ENCODE measurements at places on chromosomes 5 and 9.

DNA sequence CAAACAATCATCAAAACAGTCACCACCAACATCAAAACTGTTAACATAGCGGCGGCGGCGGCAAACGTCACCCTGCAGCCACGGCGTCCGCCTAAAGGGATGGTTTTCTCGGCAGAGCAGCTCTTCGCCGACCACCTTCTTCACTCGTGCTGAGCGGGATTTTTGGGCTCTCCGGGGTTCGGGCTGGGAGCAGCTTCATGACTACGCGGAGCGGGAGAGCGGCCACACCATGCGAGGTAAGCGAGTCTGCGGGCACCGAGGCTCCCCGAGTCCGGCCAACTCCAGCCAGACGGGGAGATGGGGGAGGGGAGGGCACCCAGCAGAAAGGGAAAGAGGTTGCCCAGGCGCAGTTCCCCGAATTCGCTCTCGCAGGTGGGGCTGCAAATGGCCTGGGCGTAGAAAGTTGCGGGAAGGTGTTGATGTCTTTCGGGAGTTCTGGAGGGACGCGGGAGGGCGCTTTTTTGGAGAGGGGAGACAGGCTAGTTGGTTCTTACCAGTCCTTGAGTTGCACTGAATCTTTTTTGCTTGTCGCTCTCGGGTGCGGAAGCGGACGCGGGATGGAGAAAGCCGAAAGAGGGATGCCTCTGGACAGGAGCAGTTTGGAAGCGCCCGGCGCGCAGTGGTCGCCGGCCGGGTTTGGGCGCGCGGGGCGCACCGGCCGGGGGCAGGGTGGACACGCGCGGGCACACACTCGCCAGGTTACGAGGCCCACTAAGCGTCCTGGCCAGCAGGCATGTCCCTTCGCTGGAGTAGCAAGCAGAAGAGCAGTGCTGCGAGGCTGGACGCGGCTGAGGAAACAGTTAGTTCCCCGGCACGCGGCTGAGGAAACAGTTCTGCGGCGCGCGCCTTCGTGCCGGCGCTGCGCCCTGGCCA is 849 bp downstream of the RORB start:
- DNase-seq: no peak

GRCh38 chr5:155831491-155831890 is 495.5 kb upstream of the SGCD start:
- no peak for DNase-seq

GRCh38 chr5:73420666-73421065 is 27.9 kb downstream of the FOXD1 start:
- DNase-seq: no peak

DNA sequence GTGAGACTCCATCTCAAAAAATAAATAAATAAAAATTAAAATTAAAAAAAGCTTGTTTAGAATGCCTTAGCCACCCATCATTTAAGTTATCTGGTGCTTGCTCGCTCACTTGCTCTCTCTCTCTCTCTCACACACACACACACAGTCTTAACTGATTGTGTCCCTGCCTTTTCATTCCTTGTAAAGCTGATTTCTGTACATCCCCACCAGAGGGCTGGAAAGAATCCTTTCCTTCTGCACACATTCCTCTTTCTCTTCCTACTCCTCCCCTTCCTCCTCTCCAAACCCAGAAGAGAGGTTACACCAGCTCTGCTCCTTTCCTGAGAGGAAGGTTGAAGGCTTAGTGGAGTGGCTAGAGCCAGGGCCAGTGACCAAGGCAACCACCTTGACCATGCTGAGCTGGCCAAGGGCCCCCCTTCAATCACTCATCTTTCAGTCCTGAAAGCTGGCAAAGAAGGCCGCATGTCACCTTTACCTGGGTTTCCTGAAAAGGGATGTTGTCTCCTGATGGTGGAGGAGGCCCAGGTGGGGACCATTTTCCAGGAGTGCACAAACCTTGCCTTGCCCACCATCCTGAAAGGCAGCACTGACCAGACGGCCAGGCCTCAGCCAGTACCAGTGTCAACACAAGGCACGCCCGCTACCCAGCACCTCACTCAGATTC is 25.6 kb downstream of the STK10 start:
- no peak for DNase-seq

DNA sequence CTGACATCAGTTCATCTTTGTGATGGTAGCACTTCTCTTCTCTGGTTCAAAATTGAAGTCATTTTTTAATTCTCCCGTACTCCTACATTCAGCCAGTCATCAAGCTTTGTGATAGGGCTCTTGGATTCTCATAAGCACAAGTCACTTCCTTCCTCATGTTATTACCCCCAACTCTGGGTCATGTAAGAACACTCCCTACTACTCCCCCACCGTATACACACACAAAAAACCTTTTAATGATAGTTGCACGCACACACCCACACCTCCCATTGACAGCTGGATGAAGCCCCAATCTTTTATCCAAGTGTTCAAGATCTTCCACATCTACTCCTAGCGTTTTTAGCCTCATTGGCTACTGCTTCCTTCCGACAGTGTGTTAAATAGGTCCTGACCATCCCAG is 16.8 kb downstream of the KDM3B start:
- no peak for DNase-seq

- no peak for DNase-seq
These were observed 61.8 kb downstream of the NDFIP1 start for GRCh38 chr5:142170254-142170953.

DNA sequence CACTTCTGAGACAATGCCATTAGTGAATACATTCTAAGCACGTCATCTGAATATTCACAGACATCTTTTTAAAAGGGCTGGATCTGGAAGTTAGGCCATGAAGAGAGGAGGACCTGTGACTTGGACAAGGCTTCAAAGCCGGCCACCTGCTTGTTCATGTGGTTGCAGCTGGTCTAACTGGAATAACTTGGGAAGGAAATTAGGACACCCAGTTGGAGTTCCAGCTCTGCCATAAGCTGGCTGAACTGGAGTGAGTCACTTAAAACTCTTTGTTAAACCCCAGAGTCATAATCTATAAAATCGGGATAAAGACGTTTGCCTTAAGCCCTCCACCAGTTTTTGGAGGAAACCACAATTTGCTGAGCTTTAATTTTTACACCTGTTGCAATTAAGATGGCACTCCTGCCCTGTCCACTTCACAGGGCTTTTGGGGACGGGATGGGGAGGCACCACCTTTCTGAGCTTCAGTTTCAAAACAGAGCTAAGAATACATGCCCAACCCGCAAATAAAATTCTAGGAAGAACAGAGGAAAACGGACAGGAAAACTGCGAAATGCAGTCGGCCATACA is 536 bp upstream of the STX17 start:
- no peak for DNase-seq

DNA sequence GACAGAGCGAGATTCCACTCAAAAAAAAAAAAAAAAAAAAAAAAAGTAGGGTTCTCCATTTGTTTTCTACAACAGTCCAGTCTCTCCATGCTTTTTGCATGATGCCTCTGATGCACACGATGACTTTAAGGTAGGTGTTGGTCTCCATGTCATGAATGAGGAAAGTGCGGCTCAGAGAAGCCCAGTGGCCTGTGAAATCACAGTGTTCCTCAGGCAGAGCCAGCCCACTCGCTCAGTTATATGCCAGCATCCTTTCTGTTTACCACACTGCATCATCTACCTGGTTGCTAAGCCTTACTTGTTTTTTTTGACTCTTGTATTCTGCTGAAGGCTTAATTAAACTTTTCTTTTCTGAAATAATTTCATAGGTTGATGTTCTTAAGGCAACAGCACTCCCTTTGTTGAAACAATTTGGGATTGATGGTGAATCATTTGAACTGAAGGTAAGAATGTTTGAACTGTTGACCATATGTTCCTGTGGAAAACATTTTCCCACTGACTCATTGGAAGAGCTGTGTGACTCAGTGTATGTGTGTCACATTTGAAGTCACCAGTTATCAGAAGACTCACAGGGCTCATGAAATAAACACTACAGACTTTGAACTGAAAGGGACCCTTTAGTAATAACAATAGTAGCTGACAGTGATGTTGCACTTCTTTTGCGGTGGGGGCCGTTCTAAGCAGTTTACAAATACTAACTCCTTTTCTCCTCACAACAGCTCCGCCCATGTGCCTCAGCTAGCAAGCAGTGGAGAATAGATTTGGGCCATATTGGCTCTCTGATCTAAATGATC is 40.2 kb downstream of the RCL1 start:
- DNase-seq: peak; percentile 96

GRCh38 chr5:96527768-96528661 is 95.0 kb upstream of the PCSK1 start:
- DNase-seq: no peak

DNA sequence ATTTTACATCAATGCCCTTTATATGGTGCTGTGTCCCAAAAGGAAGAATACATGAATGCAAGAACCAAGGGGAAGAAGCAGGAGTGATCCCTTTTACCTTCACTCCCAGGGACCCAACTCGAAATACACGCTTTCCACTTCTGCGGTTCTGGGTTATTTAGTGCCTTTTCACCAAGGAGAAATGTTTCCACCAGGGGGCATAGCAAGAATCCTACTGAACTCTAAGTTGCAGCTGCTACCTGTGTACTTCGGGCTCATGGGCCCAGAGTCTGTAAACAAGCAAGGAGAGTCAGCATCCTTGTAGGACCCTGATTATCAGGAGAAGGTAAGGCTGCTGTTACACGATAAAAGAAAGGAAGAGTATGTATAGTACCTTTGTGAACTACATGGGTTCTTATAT is 45.7 kb downstream of the DPYSL3 start:
- no peak for DNase-seq

DNA sequence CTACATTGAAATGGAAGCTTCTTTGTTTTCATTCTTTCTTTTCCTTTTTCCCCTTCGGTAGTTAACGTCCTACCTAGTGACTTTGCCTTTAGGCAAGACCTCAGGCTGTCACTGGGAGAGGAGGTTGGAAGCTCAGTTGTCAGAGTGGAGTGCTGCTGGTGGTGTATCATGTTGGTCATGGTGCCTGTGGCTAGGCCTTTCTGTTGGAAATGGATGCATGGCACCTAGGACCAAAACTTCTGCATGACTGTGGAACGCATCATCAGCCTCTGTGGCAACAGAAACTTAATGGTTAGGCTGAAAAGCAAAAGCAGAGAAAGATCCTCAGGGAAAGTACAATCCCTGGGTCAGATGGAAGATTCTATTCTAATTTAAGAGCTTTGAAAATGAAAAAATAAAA is 57.9 kb downstream of the OSTF1 start:
- no peak for DNase-seq

- DNase-seq: no peak
These were observed 14.1 kb downstream of the TNFSF15 start for GRCh38 chr9:114791736-114792135.

DNA sequence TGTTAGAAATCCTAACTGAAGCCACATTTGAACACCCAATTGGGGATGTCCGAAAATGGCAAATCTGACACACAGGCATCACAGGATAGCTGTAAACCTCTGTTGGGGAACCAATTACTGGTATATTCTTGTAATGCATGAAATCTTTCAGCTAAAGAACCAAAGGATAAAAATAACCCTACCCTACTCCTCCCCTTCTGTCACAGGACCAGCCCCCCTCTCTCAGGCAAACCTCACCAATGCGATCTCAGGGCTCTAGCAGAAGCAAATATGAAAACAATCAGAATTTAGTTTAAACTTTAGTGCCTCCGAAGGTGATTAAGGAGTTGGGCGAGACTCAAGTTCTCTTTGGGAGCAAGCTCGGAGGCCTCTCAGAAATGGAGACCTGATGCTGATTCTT is 499.3 kb downstream of the SPOCK1 start:
- no peak for DNase-seq

DNA sequence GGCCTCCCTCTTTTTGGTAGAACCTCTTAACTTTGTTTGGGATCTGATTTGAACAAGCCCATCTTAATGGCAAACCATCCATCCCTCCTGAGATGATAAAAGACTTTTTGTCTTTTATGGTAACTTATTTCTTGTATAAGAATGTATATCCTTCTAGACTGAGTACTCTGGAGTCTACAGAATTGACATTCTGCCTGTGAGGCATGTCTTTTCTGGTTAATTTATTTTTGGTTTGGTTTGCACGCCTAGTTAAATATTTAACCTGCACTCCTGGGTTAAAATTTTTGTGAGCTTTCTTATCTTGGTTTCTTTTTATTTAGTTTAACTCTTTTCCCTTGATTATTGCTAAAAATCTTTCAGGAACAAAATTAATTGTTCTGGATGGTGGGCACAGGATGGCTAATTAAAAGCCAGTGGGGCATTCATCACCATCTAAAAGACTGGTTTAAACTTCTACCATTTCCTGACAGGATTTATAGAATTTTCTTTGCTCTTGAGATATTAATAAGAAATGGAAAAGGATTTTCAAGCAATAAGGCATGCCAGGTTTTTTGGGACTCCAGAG is 50.3 kb downstream of the PHAX start:
- no peak for DNase-seq

- DNase-seq: no peak
These were observed 795.0 kb downstream of the DTWD2 start for GRCh38 chr5:118193194-118193905.

DNA sequence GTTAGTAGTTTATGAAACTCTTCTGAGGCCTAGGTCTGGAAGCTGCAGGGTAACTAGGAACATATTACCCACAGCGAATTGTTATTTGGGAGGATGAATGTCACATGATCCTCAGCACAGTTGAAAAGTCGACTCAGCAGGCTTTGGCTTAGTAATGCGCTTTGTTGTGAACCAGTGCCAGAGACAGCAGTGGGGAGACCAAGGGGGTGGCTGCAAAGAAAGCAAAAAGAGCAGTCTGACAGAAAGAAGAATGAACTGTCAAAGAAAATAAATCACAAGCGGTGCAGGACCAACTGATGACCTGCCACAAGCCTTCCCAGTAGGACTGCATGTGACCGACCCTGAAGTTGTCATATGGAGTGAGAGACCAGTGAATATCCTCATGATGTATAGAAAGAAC is 170.0 kb downstream of the CCDC171 start:
- peak; percentile 48 for DNase-seq

DNA sequence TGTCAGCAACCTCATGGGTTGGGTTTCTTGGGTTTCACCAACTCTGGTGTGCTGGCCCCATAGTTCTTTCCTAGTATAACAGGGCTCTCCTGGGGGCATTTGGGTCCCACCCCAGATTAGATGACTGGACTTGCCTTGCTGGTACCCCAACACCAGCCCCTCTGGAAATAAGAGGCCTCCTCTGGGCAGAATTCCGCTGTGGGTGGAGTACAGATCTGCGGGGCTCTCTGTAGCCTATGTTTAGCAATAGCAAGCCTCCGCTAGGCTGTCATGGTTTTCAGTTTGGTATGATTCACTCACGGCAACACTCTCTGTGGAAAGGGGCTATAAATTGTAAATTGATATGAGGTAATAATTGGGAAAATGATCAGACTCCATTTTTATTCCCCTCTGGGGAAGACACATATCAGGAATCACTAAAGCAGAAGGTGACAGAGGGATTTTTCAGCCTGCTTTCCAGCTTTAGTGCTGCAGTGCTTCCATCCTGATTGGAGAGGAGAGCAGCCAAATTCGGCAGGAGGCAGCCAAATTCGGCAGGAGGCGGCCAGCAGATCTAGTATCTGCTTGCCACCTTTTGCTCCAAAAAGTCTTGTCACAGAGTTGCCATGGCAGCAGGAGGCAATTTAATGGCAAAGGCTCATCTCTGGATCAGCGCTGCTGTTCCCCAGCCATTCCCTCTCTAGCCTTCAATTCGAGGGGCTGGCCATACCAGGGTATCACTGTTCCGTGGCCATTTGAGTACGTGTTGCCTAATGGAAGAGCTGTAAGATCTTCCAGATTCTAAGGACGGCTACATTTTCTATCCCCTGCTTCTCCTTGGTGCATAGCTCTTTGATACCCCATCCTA is 84.6 kb downstream of the SLC44A1 start:
- no peak for DNase-seq

GRCh38 chr5:29822521-29822920 is 1371.0 kb upstream of the CDH6 start:
- no peak for DNase-seq

Data from retinal pigment epithelial cell (primary cell).